ENCODE measurements at places on chromosomes 1 and 21.

- DNase-seq, result no peak
Measured at GRCh38 chr1:212161231-212161781, 123.9 kb upstream of the PPP2R5A start.

- no peak for DNase-seq
Measured at GRCh38 chr1:20666804-20667203, 5.6 kb upstream of the DDOST start.

GRCh38 chr1:238861342-238862066 lies 524.9 kb upstream of the CHRM3 start:
- DNase-seq, result no peak

DNA sequence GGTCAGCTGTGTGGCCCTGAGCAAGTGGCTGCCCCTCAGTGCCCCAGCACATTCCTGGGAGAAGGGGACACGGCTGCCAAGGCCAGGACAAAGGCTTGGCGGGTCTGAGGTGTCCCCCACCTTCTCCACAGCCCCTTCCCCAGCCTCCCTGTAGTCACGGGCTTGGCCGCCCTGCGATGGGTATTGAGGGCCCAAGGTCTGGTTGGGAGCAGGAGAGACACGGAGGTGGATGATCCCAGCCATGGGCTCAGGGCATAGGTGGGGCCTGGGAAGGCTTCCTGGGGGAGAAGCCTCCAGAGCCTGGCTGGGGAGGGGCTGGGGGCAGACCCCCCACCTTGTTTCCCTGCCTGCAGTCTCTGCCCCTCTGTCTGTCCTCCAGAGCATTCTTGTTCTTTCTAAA lies 27.0 kb downstream of the TTC39A start:
- no peak for DNase-seq

DNA sequence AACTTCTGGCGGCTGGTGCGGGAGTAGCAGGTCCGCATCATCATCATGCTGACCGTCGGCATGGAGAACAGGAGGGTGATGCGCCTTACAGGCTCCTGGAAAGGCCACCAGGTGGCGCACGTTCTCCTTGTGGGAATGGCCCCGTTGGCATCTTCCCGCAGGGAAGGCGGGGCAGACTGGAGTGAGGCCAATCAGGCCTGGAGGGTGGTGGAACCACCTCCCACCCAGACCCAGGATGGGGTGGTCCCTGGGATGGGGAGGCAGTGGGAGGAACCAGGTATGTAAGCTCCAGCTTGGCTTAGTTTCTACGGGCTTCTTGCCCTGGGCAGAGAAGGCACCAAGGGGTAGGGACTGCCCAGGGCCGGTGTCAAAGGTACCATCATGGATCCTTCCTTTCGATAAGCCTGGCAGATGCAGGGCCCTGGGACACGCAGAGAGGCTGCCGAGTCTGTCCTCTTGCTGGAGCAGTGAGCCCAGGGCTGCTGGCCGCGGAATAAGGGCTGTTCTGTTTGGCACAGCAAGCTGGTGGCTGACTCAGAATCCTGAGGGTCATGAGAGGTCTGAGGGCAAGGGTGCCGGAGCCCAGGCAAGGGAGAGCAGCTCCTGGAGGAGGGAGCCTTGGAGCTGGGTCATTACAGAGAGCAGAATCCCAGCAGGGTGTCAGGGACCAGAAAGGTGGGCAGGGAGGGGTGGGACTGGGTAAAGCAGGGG lies 8.7 kb upstream of the LGR6 start:
- DNase-seq, result peak; percentile 65

DNA sequence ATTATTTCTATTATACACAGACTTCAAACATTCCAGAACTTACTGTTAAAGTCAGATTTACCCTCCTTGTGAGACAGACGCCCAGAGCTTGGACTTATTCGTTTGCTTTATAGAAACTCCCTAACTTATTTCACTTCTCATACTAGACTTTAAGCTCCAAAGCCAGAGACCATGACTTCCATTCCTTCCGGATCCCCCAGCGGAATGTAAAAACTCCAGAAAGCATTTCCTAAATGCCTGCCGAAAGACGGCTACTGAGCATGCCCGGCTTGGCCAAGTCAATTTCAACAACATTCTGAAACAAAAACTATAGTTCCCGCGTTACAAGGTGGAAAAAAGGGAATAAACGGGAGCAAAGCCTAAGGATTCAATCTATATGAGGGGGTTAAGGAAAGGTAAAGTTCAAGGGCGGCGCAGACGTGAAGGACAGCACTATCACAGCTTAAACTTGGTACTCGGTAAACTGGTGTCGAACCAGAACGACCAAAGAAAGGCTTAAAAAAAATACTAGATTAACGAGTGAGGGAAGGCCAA lies 1.1 kb downstream of the USP48 start:
- DNase-seq, result no peak

DNA sequence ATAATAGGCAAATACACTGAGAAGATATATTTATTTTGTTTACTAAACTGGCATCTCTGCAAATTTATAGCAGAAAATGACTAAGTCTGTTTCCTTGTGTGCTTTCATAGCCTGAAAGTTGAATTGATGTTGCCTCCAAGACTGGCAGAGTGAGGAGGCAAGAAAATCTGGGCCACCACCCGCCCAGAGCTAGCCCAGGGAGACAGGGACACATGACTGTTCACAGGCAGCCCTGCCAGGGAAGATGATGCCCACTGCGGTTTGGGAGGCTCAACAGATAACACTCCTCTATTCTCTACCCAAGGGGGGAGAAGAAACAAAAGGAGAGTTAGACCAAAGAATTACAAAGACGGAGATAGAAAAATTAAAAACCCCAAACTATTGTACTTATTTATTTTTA lies 37.1 kb downstream of the OPTC start:
- no peak for DNase-seq

GRCh38 chr1:206464456-206464964 lies 5.8 kb upstream of the IKBKE start:
- DNase-seq, result no peak

- no peak for DNase-seq
Measured at GRCh38 chr1:81525085-81525484, 275.6 kb upstream of the ADGRL2 start.

- no peak for DNase-seq
Measured at GRCh38 chr1:11391886-11392285, 87.1 kb upstream of the DISP3 start.

- DNase-seq, result peak; percentile 38
Measured at GRCh38 chr1:192445839-192446489, 129.2 kb downstream of the RGS21 start.

DNA sequence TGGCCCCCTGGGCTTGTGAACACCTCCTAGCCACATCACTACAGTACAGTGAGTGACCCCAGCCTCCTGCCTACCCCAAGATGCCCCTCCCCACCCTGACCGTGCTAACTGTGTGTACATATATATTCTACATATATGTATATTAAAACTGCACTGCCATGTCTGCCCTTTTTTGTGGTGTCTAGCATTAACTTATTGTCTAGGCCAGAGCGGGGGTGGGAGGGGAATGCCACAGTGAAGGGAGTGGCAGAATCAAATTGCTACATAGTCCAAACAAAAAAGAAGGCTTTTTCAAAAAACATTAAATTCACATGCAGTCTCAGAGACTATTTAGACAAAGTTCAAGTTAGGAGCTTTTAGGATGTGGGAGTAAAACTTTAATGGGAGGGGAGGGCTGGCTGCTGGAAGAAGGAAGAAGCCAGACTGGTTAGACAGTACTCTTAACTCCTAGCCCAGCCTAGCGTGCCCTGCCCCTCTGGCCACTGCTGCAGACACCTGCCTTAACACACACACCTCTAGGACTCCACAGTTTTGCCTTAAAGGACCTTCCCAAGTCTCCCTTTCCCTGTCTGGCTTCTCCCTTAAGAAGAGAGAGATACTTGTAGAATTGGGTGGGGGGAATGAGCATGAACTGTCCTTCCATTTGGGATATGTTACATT lies 9.4 kb downstream of the PEA15 start:
- DNase-seq, result no peak

DNA sequence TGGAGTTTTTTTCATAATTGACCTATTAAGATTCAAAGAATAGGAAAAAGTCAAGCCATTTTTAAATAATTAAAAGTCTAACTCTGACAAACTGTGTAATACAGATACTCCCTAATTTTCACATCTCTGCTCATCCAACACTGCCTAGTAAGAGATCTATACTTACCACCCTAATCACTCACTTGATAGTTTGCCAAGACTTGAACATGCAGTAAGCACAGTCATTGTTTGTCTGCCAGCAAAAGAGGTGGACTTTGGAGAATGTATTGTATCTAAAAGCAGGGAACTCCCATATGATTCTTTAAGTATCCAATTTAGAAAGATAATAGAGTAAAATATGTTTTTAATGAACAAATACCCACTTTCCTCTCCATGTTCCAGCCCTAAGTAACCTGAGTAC lies 15.5 kb downstream of the TMEM59 start:
- DNase-seq, result no peak

- no peak for DNase-seq
Measured at GRCh38 chr1:12648741-12649140, 4.9 kb downstream of the AADACL4 start.

DNA sequence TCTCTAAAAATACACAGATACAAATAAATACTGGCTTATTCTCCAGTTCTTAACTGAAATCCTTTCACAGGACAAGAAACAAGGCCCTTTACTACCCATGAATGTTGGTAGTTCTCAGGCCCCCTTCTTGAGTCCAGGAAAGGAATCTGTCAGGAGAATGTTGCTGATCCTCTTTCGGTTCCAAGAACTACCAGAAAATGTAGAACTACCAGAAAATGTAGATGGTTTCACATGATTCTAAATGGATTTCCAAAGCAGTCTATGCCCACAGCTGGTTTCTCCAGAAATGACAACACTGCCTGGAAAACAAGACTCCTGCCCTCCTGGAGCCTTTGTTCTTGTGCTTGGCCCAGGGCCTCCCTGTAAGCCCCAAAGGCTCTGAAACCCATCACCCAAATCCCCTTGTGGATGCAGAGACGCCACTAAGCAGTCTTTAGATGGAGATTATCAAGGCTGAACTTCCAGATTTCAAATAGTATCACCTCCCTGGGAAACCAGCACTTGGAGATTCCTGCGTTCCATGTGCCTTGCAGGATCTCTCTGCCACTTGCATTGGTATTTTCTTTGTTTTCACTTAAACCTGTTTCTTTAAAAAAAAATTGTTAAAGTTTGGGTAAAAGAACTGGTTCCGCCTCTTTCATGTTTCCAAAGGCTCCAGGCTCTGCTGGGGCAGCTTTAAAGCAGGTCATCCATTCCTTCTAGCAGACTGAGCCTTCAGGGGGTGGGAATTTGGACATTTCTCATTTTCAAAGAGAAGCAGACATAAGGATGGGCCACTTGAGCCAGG lies 53.4 kb downstream of the MAN1C1 start:
- no peak for DNase-seq

GRCh38 chr1:84271441-84272151 lies 29.9 kb upstream of the SAMD13 start:
- no peak for DNase-seq

DNA sequence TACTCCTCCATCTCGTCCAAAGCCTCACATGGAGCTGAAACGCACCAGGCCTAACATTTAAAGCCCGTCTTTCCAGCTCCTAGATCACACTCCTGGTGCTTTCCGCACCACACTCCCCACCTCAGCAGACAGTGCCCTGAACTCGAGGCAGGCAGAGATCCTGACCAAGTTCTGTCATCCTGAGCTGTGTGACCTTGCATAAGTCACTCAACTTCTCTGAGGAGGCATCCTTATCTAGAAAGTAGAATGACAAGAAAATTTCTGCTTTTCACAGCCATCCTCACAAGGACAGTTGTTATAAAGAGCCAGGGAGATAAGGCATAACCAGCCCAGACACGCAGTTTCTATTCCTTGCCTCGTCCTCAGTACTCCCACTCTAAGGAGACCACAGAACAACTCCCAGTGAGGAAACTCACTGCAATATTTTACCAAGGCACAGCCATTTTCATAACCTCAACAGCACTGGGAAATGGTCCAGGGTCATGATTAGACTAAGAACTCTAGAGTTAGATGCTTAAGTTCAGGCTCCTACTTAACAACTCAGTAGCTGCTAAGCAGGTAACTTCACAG lies 3.1 kb downstream of the LRP8 start:
- no peak for DNase-seq

DNA sequence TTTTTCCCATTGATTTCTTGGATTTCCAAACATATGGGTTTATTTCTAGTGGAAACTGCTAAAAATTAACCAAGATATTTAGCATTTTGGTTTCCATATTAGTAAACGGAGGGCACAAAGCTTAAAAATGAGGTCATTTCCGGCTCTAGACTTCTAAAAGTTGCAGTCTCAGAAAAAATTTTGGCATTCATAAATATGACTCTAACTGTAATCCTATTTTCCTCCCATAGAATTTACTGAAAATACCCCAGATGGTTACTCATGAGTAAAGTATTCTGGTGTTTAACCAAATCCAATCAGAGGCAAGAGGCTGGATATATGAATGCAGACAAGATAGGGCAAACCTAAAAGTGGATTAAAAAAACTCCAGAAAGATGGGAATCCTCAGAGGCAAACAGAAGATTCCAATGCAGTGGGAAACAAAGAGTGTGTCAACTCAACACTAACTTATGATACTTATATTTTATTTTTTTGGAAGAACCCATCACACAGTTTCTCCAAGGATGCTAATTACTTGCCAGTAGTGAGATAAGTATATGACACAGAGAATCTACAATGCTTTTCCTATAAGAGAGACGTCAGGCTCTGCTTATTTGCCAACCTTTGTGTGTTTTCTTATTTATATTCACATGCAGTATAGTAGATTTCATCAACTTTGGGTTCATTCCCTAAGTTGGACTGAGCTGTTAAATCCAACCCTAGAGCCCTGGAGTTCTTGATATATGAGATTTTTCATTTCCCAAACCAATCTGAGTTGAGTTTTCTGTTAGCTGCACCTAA lies 90.1 kb upstream of the BCL10 start:
- DNase-seq, result no peak

DNA sequence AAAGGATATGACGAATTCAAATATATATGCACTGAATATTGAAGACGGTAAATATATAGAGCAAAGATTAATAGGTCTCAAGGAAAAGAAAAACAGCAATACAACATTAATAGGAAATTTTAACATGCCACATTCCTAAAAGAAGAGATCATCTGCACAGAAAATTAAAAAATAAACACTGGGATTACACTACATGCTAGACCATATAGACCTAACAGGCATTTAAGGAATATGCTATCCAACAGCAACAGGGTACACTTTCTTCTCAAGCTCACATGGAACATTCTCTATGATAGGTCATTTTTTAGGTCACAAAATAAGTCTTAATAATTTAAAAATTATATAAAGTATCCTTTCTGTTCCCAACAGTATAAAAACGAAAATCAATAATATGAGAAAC lies 1038.3 kb downstream of the KCNT2 start:
- DNase-seq, result no peak

GRCh38 chr1:96772349-96772748 lies 50.8 kb downstream of the PTBP2 start:
- no peak for DNase-seq

DNA sequence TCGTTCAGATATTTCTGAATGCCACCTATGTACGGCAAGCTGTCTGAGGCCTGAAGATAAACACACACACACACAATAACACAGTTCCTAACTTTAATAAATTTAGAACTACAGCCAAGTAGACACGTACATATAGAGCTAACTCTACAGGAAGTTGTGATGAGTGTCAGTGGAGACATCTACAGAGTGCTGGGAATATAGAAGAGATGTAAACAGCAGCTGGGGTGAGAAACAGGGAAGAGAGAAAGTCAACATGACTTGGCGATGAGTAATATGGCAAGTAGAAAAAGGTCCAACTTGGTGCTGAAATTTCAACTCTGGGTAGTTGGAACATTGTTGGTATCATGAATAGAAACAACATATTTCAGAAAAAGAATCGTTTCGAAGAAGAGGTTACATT lies 206.5 kb downstream of the ZP4 start:
- no peak for DNase-seq

All from stimulated activated CD4-positive, alpha-beta T cell treated with anti-CD3 and anti-CD28 coated beads, Interleukin-15, amount 100 ng/mL, for 48 hours (primary cell).